ENCODE measurements at places on chromosomes 5 and 9.
A peak's percentile ranks its signal among the peaks of the same experiment; 100 is the strongest.

DNA sequence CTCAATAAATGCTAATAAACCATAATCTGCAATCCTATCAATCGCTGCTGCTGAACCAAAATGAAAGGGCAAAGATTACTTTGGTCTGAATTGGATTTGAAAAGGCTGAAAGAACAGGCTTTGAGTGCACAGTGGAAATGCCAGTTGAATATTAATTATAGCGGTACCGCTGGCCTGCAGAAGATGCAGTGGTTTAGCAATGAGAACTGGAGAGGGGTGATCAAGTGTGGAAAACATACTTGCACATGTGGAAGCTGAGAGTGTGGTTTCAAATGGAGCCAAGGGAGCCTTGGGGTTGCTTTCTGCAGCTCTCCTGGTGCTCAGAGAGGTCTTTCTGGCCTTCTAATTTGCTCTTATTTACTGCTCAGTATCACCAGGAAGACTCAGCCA is 133.9 kb downstream of the PTTG1 start:
- DNase-seq: no peak

GRCh38 chr9:82820186-82820585 is 242.8 kb downstream of the RASEF start:
- no peak for DNase-seq

GRCh38 chr5:94693845-94694370 is 75.4 kb downstream of the SLF1 start:
- no peak for DNase-seq

- no peak for DNase-seq
Measured at GRCh38 chr5:147559749-147560148, 49.9 kb upstream of the DPYSL3 start.

DNA sequence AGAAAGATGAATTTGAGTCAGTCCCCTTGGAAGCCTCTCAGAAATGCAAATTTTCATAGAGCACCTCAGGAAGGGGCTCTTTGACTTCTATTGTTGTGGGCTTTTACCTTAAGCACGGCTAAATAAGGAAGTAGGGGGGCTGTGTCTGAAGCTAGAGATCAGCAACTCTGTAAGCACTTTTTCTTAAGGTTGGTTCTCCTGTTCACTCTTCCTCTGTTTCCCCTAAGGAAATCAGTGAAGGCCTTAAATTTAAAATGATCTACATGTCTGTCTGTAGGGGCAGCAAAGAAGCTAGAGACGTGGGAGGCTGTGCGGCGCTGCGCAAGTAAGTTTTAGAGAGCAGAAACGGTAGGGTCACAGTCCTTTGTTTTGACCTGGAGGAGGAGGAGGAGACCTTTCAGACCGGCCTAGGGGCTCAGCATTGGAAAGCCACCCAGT is 1.2 kb upstream of the CDC14B start:
- peak; percentile 77 for DNase-seq

DNA sequence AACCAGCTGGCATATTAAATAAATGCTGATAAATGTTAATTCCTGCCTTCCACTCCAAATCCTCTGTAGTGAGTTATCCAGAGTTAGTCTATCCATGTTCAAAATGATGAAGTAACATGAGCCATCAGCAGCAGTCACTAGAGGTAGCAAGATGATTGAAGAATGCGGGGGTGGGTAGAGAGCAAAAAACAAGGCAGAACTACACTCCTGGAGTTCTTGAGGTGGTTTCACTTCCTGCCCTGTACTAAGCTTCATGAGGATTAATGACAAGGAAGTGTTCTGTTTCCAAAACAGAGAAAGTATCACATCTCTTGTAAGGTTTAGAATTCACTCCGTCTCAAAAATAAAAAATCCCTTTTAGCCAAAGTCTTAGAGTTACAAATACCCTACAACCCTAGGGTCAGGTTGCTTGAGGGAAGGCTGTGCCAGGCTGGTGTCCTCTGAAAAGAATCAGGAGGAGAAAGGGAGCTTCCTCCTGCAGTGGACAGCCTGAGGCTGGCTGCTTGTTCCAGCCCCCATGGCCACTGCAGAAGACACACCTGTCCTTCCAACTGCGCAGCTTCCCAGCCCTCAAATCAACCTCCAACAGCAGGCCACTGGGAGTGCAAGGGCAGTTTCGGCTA is 180.2 kb downstream of the DENND1A start:
- no peak for DNase-seq

- no peak for DNase-seq
Measured at GRCh38 chr9:81814401-81814793, 113.8 kb upstream of the SPATA31D4 start.

GRCh38 chr9:37620396-37620795 is 28.0 kb upstream of the TOMM5 start:
- no peak for DNase-seq

DNA sequence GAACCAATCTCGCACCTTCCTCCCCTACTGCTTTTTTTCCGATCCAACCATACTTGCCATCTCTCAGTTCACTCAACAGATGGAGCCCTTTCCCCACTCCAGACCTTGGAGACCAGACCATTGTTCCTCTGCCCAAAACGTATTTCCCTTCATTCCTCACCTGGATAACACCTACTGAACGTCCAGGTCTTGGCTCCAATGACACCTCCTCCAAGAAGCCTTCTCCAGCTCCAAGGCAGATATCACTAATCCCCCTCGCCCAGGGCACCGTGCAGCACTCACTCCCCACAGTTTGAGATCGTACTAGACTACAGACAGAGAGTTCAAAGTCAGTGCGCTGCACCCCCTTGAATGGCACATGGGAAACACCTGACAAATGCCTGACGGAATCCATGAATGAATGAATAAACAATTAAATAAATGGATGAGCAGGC is 47.1 kb upstream of the AKNA start:
- DNase-seq: peak; percentile 74

- no peak for DNase-seq
Measured at GRCh38 chr5:179304871-179305270, 40.4 kb downstream of the ADAMTS2 start.

GRCh38 chr9:70413464-70413798 is 1.0 kb downstream of the KLF9 start:
- DNase-seq: no peak

DNA sequence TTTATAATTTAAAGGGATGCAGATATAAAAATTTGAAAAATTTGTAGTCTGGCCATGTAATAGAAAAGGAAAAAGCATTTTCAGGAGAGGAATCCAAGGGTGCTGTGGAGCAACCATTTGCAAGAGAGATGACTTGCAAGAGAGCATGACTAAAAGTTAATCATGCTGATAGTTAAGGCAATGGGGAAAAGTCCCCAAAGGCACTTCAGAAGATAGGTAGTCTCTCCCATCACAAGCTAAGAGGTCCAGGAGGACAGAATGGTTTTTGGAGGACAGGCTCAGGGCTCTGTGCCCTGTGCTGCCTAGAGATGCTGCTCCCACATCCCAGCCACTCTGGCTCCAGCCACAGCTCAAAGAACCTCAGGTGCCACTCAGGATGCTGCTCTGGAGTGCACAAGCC is 38.8 kb downstream of the DNAJB5 start:
- DNase-seq: no peak

GRCh38 chr5:178201927-178202235 is 2.5 kb upstream of the HNRNPAB start:
- DNase-seq: peak; percentile 43

DNA sequence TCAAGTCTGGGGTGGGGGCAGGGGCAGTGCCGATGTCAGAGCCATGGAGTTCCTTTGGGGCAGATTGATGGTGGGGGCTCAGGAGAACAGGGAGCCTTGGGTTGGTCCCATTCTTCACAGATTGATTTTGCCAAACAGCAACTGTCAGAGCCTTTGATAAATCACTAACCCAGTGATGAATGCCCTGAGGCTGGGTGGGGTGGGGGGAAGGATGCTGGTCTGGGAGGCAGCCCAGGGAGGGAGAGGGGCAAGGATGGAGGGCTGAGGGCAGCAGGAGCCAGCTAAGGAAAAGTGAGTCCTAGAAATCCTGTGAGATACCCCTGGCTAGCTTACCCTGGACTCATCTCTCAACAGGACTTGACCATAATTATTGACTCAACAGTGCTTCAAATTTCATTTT is 60.1 kb upstream of the ARAP3 start:
- DNase-seq: no peak

GRCh38 chr9:135605238-135605781 is 34.0 kb downstream of the GLT6D1 start:
- DNase-seq: no peak

- DNase-seq: no peak
Measured at GRCh38 chr9:37094751-37095150, 25.6 kb upstream of the ZCCHC7 start.

GRCh38 chr5:68303038-68303738 is 87.6 kb downstream of the PIK3R1 start:
- peak; percentile 79 for DNase-seq

DNA sequence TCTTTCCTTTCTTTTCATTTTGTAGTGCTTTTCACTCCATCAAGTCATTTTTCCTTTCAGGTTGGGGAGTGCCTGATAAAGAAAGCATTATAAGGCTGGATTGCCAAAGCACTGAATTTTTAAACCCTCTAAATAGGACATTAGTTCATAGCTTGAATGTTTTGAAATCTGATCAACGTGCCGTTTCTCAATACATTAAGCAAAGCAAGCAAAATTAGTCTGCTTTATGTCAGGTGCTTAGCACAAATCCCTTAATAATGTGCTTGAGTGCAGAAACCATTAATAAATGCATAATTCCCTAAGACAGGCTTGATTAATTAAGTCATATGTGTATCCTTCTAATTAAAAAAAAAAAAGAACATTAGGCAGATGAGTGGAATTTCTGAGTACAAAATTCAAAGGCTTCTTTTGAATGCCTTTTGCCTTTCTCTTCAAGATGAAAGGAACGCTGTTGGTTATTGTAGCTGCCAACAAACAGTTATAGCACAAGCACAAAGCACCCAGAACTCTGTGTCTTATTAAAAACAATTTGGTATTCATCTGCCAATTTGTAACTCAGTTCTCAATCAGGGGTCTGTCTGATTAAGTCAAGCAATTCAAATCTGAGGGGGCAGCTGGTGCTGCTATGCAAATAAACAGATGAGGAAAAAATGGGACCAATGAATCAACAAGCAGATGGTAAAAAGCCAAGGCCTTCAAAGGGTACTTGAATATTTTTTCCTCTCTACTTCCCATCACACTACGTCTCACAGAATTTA is 233.7 kb downstream of the TLE1 start:
- no peak for DNase-seq

- DNase-seq: no peak
Measured at GRCh38 chr5:55816342-55816741, 34.8 kb upstream of the IL31RA start.

DNA sequence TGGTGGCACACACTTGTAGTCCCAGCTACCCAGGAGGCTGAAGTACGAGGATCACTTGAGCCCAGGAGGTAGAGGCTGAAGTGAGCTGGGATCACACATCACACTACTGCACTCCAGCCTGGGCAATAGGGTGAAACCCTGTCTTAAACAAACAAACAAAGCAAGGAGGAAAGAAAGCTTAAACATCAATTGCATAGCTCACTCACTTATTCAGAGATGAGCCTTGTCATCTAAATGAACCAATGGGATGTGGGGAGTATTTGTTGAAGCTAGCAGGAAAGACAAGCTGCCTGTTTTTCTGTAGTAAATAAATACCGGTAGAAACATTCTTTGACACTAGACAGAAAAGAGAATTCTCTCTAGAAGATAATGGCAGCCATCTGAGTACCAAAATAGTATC is 161.0 kb upstream of the SLC12A2 start:
- DNase-seq: no peak

DNA sequence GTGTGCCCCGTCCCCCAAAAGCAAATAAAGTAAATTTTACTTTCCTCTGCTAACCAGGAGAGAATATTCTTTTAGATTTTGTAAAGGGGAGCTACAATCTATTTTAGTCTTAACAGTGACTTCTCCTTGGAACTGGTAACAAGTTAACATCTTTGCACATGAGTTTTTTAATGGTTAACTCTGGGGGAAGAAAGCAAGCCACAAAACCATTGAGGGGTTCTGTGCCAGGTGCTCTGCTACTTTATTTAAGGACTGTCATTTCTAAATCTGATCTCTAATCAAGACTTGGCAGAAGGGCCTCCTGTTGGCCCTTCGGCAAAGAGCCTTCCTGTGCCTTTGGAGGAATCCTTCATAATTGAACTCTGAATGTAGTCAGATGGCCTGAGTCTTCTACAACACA is 153.4 kb downstream of the SLC12A2 start:
- no peak for DNase-seq

- peak; percentile 42 for DNase-seq
Measured at GRCh38 chr5:6775571-6775970, 62.3 kb downstream of the TENT4A start.

- no peak for DNase-seq
Measured at GRCh38 chr9:8754751-8755150, 955.2 kb upstream of the DMAC1 start.

- DNase-seq: no peak
Measured at GRCh38 chr5:81249240-81249639, 16.1 kb downstream of the CKMT2 start.

- DNase-seq: no peak
Measured at GRCh38 chr9:135788576-135789300, 86.8 kb downstream of the KCNT1 start.

GRCh38 chr5:180684623-180685161 is 35.3 kb upstream of the FLT4 start:
- DNase-seq: peak; percentile 27

- DNase-seq: no peak
Measured at GRCh38 chr5:131709043-131709442, 74.0 kb upstream of the RAPGEF6 start.

GRCh38 chr5:124021066-124021641 is 509.2 kb downstream of the CSNK1G3 start:
- no peak for DNase-seq

- no peak for DNase-seq
Measured at GRCh38 chr9:89619019-89619418, 14.2 kb downstream of the GADD45G start.

- no peak for DNase-seq
Measured at GRCh38 chr5:91643797-91644196, 260.7 kb upstream of the ARRDC3 start.

- no peak for DNase-seq
Measured at GRCh38 chr5:149845601-149846000, 99.0 kb downstream of the PDE6A start.

DNA sequence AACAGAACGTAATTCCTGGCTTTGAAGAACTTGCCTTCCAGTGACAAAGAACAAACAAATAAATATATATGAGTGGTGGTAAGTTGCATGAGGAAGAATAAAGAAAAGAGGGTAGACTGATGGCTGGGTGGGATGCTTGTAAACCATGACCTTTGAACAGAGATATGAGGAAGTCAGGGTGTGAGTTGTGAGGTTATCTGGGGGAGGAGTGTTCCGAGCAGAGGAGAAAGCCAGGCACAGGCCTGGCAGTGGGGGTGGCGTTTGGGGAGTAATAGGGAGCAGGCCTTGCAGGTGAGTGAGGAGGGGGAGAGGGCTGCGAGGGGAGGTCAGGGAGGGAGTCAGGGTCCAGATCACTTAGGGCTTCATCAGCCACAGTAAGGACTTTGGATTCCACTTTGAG is 213.4 kb downstream of the PTTG1 start:
- no peak for DNase-seq

GRCh38 chr5:118956727-118957126 is 31.6 kb downstream of the DTWD2 start:
- no peak for DNase-seq

- DNase-seq: no peak
Measured at GRCh38 chr9:6764950-6765349, 7.2 kb downstream of the KDM4C start.
